ENCODE measurements at places on chromosomes 4 and X. TPM values are rescaled to one million over a fixed set of nuclear protein-coding genes. Genes with fewer than 3 reads are reported as not detected.

The GK gene
- 4.7 TPM for total RNA-seq

The MSX1 gene
- total RNA-seq = 3.6 TPM

The CXorf49 gene
- total RNA-seq = not detected

The GYG2 gene
- total RNA-seq = not detected

The CFP gene
- total RNA-seq = 1.5 TPM

The LEF1 gene
- total RNA-seq = 0.29 TPM

The SSX2 gene
- not detected for total RNA-seq

The ETNPPL gene
- total RNA-seq = 0.25 TPM

The EVC2 gene
- 0.50 TPM for total RNA-seq

The SMIM10L2A gene
- 0.14 TPM for total RNA-seq

The NLRP2B gene
- not detected for total RNA-seq

The AMOT gene
- 72.6 TPM for total RNA-seq

The WNK3 gene
- total RNA-seq = 0.18 TPM

The CHIC2 gene
- 8.7 TPM for total RNA-seq

Measured in psoas muscle (tissue), 8 donors.